ENCODE measurements at places on chromosomes 4 and X.

GRCh38 chr4:14348506-14348905 is 653.8 kb upstream of the CPEB2 start:
- no peak for DNase-seq

GRCh38 chrX:119887721-119888425 is 7.8 kb upstream of the AKAP14 start:
- DNase-seq: no peak

GRCh38 chr4:182449186-182449929 is 206.2 kb downstream of the TENM3 start:
- no peak for DNase-seq

GRCh38 chr4:181030961-181031360 is 1212.2 kb upstream of the TENM3 start:
- DNase-seq: no peak

GRCh38 chr4:82753725-82754410 is 44.7 kb downstream of the SCD5 start:
- DNase-seq: no peak

DNA sequence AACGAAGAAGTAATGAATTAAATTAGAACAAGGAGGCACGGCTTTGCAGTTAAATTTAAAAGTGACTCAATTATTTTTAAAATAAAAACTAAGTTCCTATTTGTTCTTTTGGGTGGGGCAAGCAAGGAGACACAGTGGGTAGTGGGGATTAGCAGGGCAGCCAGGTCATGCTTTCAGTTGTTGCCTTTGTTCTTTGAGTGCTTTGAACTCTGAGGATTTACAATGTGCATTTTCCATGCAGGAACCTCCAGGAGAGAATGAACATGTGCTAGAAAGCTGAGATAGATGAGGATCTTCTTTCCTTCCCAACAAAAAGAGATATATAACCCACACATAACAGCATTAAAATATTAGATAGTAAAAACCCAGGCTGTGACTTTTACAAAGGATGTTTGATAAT is 420.4 kb upstream of the CTSO start:
- no peak for DNase-seq

- no peak for DNase-seq
Measured at GRCh38 chrX:46375831-46376230, 169.4 kb downstream of the ZNF674 start.

DNA sequence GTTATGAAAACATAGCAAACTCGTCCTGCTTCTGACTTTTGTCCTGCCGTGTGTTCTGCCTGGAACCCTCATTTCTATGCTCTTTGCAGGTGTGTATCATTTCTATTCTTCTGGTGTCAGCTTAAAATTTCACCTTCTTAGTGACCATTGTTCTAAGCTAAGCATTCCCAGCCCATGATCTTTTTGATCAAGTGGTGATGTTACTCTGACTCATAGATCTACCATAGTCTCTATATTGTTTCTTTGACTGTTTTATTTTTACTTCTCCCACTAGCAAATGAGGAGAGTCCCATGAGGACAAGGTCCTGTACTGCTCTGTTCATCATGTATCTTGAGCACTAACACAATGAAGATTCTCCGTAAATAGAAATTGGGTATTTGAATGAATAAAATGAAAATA is 14.1 kb upstream of the CXCL6 start:
- DNase-seq: no peak

DNA sequence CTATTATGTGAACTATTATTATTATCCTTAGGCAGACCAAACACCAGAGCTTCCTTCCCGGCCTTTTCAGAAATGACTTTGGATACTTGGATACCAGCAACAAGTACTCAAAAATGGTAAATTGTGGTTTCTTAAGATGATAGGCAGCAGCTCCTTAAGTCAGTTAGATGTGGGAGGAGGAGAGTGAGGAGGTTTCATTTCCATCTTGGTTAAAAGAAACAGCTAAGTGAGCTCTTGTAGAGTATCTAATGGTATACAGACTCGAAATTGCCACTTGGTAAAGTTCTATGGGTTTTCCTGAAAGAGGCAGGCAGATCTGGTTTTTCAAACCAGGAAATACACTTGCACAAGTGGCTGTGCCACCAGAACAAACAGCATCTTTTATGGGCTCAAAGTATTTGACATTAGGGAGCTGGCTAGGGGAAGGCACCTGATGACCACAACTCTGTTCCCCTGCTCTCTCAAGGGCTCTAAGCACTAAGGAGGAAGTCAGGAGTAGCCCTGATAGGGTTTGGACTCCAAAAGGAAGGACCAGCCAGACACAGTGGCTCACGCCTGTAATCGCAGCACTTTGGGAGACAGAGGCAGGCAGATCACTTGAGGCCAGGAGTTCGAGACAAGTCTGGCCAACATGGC is 130.9 kb downstream of the TMEM164 start:
- no peak for DNase-seq

DNA sequence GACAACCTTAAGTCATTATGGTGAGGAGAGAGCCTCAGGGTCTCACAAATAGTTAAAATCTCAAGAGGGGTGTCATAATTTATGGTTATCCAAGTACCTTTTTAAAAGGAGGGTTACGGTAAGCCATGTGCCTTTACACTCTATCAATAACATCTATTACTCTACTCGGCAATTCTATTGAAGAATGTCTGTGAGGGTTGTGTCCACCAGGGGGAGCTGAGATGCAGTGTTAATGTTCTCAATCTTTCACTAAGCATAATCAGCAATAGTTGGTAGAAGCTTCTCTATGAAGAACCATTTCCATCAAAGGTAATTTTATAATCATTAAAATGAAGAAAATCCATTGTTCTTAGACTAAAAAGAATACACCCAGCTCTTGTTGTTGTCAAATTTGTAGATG is 457.4 kb downstream of the CENPC start:
- no peak for DNase-seq

DNA sequence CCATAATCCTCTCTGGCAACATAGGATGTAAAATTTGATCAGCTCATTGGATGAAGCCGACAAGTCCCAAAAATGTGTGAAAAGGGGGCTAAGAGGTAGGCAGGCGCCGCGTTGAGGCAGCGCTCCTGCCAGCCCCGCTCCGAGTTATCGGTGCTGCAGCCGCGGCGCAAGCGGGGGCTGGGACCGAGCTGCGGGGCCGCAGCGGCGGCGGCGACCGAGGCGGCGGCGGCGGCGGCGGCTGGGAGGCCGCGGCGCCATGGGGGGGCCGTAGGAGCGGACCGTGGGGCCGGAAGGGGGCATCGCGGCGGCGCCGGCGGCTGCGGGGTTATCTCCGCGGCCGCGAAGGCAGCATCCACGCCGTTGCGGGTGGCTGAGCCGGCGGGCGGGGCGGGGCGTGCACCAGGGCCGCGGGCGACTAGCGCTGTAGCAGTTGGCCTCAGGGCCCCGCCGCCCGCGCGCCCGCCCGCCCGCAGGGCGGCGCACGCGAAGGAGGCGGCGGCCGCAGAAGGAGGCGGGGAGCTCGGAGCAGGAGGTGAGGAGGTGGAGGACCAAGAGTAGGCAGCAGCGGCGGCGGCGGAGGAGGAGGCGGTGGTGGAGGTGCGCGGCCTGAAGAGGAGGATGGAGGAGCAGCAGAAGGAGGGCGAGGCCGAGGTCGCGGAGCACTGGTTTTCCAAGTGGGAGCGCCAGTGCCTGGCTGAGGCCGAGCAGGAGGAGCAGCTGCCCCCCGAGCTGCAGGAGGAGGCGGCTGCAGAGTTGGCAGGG is 126.0 kb upstream of the CXorf66 start:
- DNase-seq: no peak

- DNase-seq: no peak
Measured at GRCh38 chr4:114780205-114780604, 181.6 kb downstream of the UGT8 start.

GRCh38 chr4:183563874-183564273 is 59.0 kb downstream of the ING2 start:
- DNase-seq: no peak

Data from stimulated activated CD8-positive, alpha-beta memory T cell treated with anti-CD3 and anti-CD28 coated beads, Interleukin-7, amount 100 ng/mL, for 1 hour (primary cell).